Karpas-422 (cell line): ENCODE measurements at places on chromosomes 3 and 15.

GRCh38 chr15:49876401-49877038 is 242.5 kb downstream of the ATP8B4 start:
- peak; percentile 43 for DNase-seq

GRCh38 chr15:23828786-23829185 is 141.7 kb upstream of the NDN start:
- no peak for DNase-seq

DNA sequence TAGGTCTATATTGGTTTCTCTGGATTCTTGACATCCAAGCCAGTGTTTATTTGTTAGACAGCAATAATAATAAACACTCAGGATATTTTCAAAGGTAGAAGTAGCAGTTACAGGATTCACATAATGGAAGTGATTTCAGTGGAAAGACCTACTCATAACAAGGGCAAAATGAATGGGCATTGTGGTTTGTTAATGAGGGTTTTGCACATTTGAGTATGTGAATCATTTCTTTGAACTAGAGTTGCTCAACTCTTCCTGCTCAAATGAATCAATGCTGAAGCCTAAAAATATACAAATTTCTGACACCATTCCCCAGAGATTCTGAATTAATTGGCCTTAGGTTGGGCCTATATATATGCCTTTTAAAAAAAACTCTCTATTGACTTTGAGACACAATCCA is 4.1 kb upstream of the COL6A5 start:
- DNase-seq = no peak

DNA sequence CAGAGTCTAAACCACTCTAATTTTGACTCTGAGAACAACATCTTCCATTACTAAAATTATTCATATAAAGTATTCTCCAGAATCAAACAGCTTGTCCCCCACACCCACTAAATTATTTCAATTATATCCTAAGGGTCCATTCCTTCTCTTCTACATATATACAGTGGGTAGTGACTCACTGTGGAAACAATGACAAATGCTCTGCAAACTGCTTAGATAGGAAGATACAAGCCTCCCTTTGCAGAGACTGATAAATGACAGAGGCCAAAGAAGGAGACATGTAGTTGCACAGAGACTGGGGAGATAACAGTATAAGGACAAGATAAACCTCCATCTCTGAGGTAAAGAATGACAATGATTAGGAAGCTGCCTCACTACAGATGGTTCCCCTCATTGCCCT is 1087.4 kb downstream of the AGBL1 start:
- no peak for DNase-seq

GRCh38 chr3:191987831-191988350 is 526.9 kb downstream of the PYDC2 start:
- DNase-seq = no peak

DNA sequence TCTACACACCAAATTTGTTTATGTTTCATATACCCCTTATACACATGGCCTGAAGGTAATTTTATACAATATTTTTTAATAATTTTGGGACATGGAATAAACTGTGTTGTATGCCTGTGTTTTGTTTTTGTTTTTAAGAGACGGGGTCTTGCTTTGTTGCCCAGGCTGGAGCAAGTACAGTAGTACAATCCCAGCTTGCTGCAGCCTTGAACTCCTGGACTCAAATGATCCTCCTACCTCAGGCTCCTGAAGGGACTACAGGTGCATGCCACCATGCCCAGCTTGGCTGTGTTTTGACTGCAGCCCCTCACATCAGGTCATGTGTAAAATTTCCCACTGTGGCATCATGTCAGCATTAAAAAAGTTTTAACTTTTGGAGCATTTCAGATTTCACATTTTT is 18.6 kb downstream of the SETD2 start:
- no peak for DNase-seq

DNA sequence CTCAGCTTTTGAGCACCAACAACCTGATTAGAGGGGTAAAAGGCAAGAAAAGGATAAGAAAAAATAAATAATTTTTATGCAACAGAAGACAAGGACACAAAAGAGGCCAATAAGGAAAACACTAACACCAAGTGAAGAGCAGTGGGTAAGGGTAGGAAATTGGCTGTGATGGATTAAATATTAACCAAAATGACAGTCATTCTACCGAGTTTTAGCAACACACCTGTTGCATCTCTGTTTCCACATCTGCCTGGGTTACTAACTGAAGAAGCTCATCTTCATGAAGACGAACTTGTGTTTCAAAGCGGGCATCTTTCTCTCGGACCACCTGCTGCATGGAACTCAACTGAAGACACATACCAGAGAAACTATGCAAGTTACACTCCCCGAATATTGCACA is 30.1 kb downstream of the GOLGB1 start:
- DNase-seq = no peak

DNA sequence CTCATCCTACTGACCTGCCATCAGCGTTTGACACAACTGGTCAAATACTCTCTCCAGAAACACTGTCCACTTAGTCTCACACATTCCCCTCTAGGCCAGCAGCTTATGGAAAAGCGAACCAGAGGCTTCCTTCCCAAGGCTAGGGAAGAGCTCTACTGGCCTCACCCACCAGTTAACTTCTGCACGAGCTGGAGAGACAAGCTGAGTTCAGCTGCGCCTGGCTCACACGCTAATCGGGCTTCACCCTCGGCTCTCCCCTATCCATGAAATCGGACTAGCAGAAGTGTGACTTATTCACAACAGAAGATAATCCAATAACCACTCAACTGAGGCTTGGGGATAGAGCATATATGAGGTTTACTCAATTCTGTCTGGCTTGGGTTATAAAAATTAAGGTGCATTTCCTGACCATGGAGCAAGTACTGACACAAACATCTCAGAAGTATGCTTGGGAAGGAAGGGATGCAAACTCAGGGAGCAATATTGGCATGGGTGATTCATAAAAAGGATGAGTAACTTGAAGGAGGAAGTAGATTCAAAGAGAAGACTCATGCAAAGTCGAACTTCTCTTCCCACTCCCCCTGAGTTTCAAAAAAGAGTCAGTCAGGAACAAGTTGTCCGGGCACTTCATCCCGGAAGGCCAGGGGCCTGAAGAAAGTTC is 73.1 kb downstream of the XXYLT1 start:
- no peak for DNase-seq

GRCh38 chr3:139521816-139522215 is 17.7 kb downstream of the RBP1 start:
- DNase-seq = no peak

- no peak for DNase-seq
Observed at GRCh38 chr3:21154911-21155310, 596.1 kb downstream of the ZNF385D start.

GRCh38 chr3:32437896-32438295 is 46.2 kb downstream of the CMTM7 start:
- no peak for DNase-seq

DNA sequence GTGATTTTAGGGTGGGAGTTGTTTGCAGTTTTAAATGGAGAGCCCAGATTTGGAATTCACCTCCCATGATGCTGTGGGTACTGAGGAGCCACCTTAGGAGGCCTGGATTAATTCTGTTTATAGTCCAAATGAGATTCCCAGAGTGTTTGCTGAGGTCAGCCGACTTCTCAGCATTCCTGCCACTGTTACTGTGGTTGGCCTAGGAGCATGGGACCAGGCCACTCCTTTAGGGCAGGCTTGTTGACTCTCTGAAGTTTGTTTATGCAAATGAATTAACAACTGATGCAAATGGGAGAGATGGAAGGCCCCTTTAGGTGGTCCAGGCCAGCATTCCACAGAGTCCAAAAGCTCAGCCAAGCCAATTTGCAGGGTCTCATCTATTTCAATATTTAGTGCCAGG is 46.1 kb downstream of the CACNA2D3 start:
- no peak for DNase-seq

GRCh38 chr3:158918008-158918407 is 116.2 kb downstream of the MFSD1 start:
- peak; percentile 78 for DNase-seq

- no peak for DNase-seq
Observed at GRCh38 chr15:94001255-94001801, 230.0 kb upstream of the MCTP2 start.

- DNase-seq = no peak
Observed at GRCh38 chr15:94265982-94266381, 34.6 kb downstream of the MCTP2 start.

DNA sequence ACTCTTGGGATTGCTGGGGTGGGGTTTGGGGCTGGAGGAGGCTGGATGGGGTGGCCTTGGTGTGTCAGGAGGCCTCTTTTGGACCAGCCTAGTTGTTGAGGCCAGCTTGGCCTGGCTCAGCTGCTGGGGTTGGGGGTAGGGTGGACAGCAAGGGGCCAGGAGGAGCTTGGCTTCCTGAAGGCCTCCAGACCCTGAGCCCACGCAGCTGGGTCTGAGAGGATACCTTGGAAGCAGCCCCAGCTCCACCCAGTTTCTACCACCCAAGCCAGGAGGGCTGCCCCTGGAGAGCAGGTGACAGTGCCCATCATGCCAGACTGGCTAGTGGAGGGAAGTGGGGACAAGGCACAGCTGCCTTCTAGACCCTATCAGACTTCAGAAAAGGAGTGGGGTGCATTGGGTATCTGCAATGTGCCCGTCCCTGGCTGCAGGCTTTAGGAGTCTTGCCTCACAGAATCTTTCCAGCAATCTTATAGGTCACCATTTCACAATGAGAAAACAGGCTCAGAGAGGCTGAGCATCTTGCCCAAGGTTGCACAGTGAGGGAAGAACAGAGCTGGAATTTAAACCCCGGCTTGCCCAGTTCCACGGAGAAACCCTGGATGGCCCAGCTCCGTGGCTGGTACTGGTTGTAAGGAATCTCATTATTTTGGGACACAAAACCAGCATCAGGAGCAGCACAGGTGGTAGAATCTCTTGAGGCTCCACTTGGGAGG is 83.0 kb downstream of the LINGO1 start:
- no peak for DNase-seq

GRCh38 chr3:120477781-120478180 is 27.0 kb upstream of the FSTL1 start:
- no peak for DNase-seq

GRCh38 chr3:141528800-141529199 is 42.0 kb downstream of the RASA2 start:
- DNase-seq = peak; percentile 50

- no peak for DNase-seq
Observed at GRCh38 chr15:69513450-69513960, 60.9 kb downstream of the RPLP1 start.

DNA sequence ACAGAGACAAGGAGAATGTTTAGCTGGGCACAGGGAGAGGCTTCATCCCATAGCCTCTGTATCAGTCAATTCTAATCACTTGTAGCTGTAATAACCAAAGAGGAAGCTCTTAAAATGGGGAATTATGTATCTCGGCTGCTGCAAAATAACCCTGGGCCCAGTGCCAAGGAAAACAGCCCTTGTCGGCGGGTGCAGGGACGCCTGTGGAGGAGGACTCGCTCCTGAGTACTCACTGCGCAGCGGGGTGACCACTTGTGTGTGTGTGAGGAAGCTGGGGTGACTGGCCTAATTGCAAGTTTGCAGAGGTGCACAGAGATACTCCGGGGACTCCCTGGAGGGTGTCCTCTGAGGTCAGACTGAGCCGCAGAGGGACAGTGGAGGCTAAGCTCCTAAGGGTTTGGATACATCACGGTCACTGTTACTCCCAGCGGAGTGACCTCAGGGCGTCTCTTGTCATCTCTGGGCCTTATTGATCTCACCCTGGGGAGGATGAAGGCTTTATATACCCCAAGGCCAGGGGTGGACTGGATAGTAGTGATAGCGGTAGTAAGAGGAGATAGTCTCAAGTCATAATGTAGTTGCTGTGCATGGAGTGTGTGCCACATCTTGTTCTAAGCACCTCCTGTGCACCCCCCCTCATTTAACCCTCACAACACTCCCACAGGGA is 37.2 kb downstream of the SLC6A6 start:
- DNase-seq = no peak

DNA sequence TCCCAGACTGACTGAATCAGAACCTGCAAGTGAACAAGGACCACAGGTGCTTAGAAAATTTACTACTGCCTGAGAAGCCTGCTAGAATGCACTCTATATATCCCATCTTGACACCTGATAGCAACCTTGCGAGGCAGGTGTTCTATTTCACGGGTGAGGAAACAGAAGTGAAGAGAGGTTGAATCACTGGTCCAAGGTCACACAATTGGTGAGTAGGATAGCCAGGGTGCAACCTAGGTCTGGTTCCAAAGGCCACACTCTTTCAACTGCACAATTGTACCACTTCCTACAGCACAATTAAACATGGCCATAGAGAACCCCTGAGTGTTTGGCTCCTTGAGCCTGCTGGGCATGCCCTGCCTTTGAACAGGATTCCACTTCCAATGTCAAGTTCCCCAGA is 87.0 kb downstream of the RAB11A start:
- DNase-seq = no peak

- no peak for DNase-seq
Observed at GRCh38 chr3:118075873-118076272, 958.8 kb downstream of the IGSF11 start.

- no peak for DNase-seq
Observed at GRCh38 chr3:194075802-194076460, 60.0 kb upstream of the HES1 start.

DNA sequence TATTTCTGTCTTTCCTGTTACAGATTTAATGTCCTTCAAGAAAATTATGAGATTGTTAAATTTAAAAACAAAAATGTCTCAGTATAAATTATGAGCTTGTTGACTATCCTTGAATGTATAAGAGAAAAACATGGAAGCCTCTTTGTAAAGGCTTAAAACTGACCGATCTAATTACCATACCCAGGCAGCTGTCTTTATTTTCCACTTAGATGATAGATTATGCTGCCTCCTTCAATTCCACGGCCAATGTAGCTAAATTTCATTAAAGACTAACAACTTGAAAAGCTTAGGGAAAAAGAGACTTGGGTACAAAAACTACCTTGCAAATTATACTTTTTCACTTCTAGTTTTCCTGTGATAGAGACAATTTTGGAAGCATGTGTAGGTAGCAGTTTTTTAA is 88.3 kb downstream of the ATP10A start:
- DNase-seq = no peak

- DNase-seq = no peak
Observed at GRCh38 chr15:101267320-101268104, 9.8 kb downstream of the SELENOS start.

DNA sequence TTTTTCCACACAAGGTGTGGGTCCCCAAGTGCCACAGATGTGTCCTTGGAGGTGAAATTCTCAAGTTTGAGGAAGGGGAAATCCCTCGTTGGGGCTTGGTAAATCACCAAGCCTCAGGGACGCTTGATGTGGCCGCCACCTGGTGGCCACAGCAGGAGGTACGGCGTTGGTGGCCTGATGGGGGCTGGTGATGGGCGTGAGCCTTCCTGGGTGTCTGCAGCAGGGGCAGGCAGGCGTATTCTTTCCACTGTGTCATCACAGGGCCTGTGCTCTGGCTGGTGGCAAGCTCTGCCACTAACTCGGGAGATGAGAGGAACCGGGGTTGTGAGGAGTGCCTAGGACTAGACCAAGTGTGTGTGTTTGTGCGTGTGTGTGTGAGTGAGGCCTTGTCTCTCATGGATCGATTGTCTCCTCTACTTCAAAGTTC is 4.2 kb downstream of the ACOX2 start:
- peak; percentile 89 for DNase-seq

- DNase-seq = no peak
Observed at GRCh38 chr3:94024385-94024784, 4.0 kb downstream of the STX19 start.

GRCh38 chr3:46557814-46558183 is 8.3 kb downstream of the LRRC2 start:
- no peak for DNase-seq
